ENCODE measurements at places on chromosomes 3 and 15.
A peak's percentile ranks its signal among the peaks of the same experiment; 100 is the strongest.

DNA sequence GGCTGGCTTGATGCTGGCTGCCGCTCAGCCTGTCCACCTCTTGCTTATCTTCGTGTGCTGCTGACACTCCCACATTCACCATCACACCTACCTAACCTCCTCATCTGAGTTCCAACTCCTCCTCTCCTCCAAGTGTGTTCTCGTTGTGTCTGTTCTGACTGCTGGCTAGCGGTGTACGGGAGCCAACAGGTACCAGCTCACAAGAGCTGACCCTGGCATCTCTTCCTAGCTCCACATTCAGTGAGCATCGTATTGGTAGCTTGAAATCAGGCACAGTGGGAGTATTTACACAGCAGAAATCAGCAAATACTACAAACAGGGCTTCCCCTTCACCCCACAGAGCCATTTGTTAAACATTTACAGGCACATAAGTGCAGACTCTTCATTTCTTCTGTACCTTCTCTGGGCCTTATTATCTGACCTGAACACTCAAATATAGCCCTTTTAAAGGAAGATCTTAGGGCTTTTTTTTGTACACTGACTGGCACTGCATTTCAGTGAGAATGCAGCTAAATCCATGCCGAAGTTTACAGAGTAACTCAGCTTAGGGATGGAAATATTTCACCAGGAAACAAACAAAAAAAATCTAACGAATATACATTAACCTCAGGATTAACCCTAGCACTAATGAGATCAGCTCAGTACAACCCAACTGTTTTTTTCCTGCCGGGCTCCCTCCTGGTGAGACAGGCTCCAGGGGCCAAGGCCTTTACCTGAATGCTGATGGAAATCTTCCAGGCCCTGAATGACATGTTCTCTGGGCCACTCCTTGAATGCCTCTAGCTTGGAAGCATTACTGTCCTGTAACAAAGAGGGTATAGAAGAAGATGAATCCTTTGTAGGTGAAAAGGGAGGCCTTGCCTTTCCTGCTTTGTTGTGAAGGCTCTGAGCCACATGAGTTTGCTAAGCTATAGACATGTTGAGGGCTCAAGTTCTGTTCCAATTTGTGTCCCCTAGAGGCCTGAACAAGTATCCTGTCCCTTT, 150.5 kb upstream of the LPP start:
- H3K4me1 ChIP-seq, result no peaks in the 10 kb centered on the region
- no peak overlapping the region for H3K27ac ChIP-seq
- no peaks in the 10 kb centered on the region for H3K27me3 ChIP-seq
- H3K4me3 ChIP-seq, result no peak overlapping the region

GRCh38 chr3:159987291-159987711, 1.3 kb upstream of the IL12A start:
- H3K4me3 ChIP-seq, result no peak overlapping the region
- H3K4me1 ChIP-seq, result no peaks in the 10 kb centered on the region
- H3K36me3 ChIP-seq, result no peaks in the 10 kb centered on the region
- DNase-seq, result no peak

DNA sequence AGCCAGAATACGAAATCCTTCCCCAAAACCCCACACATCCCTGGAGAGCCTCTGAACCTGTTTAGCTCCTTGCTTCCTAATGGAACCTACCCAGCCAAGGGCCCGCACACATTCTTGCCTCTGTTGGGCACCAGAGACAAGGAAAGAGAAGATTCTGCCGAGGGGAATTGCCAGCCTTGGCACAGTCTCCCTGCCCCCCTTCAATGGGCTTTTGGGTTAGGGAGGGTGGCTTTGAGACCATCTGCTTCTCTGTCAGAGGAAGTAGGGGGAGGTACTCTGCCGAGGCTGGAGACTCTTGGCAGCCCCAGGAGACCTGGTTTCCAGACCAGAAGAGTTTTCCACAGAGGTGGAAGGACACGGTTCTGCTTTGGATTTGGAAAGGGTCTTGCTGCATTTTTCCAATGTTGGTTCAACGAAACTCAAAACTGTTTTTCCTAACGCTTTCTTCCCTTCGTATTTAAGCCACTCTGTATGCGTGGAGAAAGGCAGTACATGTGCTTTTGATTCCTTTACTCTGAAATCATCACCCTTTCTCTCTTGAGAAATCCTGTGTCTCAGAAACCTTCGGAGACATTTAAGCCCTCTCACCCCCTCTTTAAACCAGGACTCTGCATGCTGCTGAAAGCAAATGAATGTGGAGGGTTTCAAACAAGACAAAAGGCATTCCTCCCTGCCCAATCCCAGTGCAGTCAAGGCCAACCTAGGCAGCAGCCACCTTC, 78.8 kb upstream of the PRR23C start:
- no peaks in the 10 kb centered on the region for H3K36me3 ChIP-seq
- H3K4me3 ChIP-seq, result no peak overlapping the region
- no peaks in the 10 kb centered on the region for H3K4me1 ChIP-seq

GRCh38 chr3:168089179-168089771, 6.4 kb downstream of the GOLIM4 start:
- no peak for DNase-seq
- H3K4me1 ChIP-seq, result peaks cover 26% of the 10 kb centered on the region
- H3K27ac ChIP-seq, result no peak overlapping the region
- H3K4me3 ChIP-seq, result no peak overlapping the region
- no peaks in the 10 kb centered on the region for H3K27me3 ChIP-seq

DNA sequence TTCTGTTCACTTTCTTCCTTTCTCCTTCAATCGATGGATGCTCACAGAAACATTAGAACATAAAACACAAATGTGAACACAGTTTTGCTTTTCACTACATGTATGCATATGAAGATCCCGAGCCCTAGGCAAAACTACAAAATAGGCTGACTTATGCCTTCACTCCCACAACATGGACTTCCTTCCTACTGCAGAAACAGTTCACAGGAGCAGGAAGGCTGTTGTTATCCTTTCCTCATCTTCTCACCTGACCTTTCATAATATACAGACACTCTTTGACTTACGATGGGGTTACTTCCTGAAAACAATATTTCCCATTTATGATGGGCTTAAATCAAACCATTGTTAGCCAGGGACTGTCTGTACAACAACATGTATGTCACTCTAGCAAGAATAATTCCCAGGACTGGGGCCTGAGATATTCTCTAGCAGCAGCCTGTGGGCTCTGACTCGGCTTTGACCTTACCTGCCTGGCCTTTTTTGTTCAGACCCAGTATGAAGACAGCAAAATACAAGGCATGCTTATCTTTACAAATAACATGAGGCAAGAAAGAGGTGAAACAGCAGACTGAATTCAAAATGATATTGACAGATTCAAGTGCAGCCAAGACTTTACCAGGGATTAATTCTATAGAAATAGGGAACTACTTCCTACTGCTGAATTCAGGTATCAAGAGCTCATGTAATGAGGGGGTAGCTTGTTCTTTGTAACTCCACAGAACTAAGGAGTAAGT, 51.8 kb upstream of the PLXND1 start:
- H3K4me3 ChIP-seq, result no peak overlapping the region
- H3K4me1 ChIP-seq, result peaks cover 25% of the 10 kb centered on the region
- no peaks in the 10 kb centered on the region for H3K36me3 ChIP-seq

GRCh38 chr3:136973352-136973751, 15.6 kb downstream of the IL20RB start:
- H3K4me3 ChIP-seq, result no peak overlapping the region
- DNase-seq, result no peak
- no peak overlapping the region for H3K27ac ChIP-seq
- H3K36me3 ChIP-seq, result no peaks in the 10 kb centered on the region
- H3K4me1 ChIP-seq, result no peaks in the 10 kb centered on the region

DNA sequence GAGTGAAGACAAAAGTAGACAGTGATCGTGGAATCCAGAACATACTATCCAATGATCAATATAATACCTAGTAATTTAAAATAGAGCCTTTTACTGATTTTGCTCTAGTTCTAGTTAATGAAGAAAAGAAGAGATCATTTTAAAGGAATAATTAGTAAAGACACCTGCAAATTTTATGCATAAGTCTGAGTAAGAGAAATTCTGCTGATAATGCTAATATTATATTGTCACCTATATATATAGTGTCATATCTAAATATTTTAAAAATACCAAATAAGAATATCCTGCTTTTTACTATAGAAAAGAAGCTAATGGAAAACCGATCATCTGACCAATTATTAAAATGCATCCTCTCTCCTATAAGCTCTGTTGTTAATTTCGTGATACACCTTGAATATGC, 152.1 kb downstream of the CNTN4 start:
- H3K27ac ChIP-seq, result no peak overlapping the region
- no peak overlapping the region for H3K4me3 ChIP-seq
- H3K36me3 ChIP-seq, result no peaks in the 10 kb centered on the region
- H3K4me1 ChIP-seq, result no peaks in the 10 kb centered on the region
- no peaks in the 10 kb centered on the region for H3K27me3 ChIP-seq

GRCh38 chr3:117434661-117435412, 725.3 kb downstream of the TUSC7 start:
- H3K4me3 ChIP-seq, result no peak overlapping the region
- H3K36me3 ChIP-seq, result no peaks in the 10 kb centered on the region
- H3K27ac ChIP-seq, result no peak overlapping the region
- no peaks in the 10 kb centered on the region for H3K4me1 ChIP-seq
- no peak for DNase-seq

DNA sequence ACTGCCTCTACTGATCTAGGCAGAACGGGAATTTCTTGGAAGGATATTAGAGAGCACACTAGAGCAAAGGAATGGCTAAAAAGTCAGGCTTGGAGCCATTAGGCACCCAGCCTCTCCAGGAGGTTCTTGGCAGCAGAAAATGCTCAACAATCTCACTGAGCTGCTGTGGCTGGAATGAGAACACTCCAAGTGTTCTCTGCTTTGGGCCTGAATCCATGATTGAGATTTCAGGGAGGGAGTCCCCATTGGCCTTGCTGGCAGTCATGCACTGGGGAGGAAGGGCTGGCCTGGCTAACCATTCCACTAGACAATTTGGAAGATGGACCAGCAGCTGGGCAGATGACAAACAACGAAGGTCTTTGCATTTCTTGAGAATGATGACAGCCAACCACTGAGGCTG, 362.6 kb downstream of the SHQ1 start:
- H3K27ac ChIP-seq, result peak overlapping the region; percentile 1
- DNase-seq, result peak; percentile 19
- H3K4me1 ChIP-seq, result peaks cover 50% of the 10 kb centered on the region
- H3K36me3 ChIP-seq, result no peaks in the 10 kb centered on the region
- no peak overlapping the region for H3K4me3 ChIP-seq
- H3K27me3 ChIP-seq, result no peaks in the 10 kb centered on the region

DNA sequence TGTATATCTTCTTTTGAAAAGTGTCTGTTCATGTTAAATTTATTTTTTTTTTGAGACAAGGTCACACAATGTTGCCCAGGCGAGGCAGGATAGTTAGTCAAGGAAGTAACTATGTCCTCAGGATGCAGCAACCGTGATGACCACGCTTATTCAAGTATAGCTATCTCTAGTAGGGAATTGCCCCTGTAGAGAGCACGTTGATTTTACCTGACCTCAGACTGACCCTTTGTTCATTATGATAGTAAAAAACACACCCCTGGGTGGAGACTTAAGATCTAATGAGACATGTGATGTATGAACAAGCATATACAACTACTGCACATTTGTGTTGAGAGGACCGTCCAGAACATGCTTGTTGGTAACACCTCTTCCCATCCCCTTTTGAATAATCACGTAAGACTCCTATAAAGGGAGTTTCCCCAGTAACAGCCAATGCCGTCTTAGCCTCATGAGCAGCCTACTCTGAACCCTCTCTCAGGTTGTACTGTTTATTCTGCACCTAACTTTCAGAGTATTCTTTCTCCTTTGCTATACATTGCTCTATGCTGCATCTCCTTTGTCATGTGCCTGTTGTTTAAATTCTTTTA, 32.9 kb downstream of the ZNF621 start:
- H3K4me3 ChIP-seq, result no peak overlapping the region
- H3K36me3 ChIP-seq, result no peaks in the 10 kb centered on the region
- H3K27ac ChIP-seq, result no peak overlapping the region
- no peak for DNase-seq

- H3K36me3 ChIP-seq, result no peaks in the 10 kb centered on the region
- no peaks in the 10 kb centered on the region for H3K27me3 ChIP-seq
- peak overlapping the region; percentile 81 for H3K27ac ChIP-seq
These were observed 29.1 kb downstream of the FLNB start for GRCh38 chr3:58037141-58037910.

GRCh38 chr3:152742368-152743347, 92.3 kb upstream of the P2RY1 start:
- DNase-seq, result no peak
- H3K27me3 ChIP-seq, result no peaks in the 10 kb centered on the region
- peaks cover 6% of the 10 kb centered on the region for H3K4me1 ChIP-seq
- H3K27ac ChIP-seq, result no peak overlapping the region
- no peak overlapping the region for H3K4me3 ChIP-seq

- H3K4me1 ChIP-seq, result peaks cover 16% of the 10 kb centered on the region
- no peak overlapping the region for H3K27ac ChIP-seq
These were observed 42.0 kb upstream of the SEC61A1 start for GRCh38 chr3:128009952-128010846.

DNA sequence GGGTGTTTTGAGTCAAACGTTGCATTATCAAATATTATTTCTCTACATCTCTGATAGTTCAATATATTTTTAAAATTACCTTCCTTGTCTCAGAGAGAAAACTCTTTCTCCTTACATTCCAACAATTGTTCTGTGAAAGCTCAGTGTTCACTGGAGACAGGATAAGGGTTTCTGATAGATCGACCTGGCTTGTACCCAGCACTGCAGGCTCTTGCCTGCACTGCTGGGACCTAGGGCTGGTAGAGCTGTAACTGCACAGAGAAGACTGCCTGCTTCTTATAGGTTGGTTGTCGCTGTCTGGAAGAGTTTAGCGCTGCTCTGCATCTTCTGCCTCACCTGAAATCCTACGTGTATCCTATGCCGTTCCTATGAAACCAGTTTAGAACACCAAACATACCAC, 249.9 kb upstream of the LRTM1 start:
- H3K4me3 ChIP-seq, result no peak overlapping the region
- H3K36me3 ChIP-seq, result no peaks in the 10 kb centered on the region
- no peak for DNase-seq
- no peaks in the 10 kb centered on the region for H3K4me1 ChIP-seq

DNA sequence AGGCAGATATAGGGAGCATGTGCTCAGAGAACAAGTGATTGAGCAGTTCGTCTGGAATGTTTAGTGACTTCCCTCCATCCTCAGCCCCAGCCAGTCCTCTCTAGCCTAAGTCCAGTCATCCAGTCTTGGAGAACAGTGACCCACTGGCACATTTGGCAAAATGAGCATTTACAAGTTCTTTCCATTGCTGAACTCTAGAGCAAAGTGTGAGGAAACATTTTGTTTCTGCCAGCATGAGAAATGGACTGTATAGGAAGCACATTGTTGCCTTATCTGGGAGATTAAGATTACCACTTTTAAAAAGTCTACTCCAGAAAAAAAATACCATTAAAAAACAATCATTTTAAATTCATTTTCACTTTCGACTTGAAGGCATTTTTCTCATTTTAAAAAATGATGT, 353.6 kb downstream of the SHQ1 start:
- H3K36me3 ChIP-seq, result no peaks in the 10 kb centered on the region
- no peaks in the 10 kb centered on the region for H3K4me1 ChIP-seq
- H3K27ac ChIP-seq, result no peak overlapping the region
- no peaks in the 10 kb centered on the region for H3K27me3 ChIP-seq
- no peak for DNase-seq

DNA sequence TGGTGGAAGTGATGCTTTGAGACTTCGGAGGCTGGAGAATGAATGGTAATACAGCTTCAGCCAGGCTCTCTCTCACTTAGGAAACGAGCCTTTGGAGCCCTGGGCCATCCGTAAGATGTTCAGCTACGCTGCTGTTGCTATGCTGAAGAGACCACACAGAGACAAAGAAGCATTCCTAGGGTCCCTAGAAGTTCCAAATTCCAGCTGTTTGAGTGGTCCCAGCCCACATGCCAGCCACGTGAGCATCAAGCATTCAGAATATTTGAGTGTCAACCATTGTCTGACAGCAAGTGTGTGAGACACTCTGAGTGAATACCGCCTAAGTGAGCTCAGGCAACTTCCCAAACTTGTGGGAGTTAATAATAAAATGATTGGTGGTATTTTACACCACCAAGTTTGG, 212.9 kb downstream of the CD47 start:
- no peak overlapping the region for H3K4me3 ChIP-seq
- H3K4me1 ChIP-seq, result no peaks in the 10 kb centered on the region
- no peaks in the 10 kb centered on the region for H3K27me3 ChIP-seq
- no peak for DNase-seq
- H3K27ac ChIP-seq, result no peak overlapping the region

Measured in tibial nerve (tissue), 4 donors.